ENCODE measurements at places on chromosomes 7 and 10. TPM values are rescaled to one million over a fixed set of nuclear protein-coding genes. Genes with fewer than 3 reads are reported as not detected.

The SLC13A1 gene
- polyA plus RNA-seq = 18.8 TPM

GRCh38 chr10:33478675-33479125 lies 144.2 kb upstream of the NRP1 start:
- DNase-seq = no peak

GRCh38 chr10:12186323-12186722 lies 9.4 kb downstream of the NUDT5 start:
- no peak for DNase-seq

The ZNF804B gene
- polyA plus RNA-seq = 0.35 TPM

The HOXA1 gene
- 2.3 TPM for polyA plus RNA-seq

GRCh38 chr7:88692493-88692892 lies 67.0 kb upstream of the ZNF804B start:
- DNase-seq = no peak

GRCh38 chr10:27341001-27341400 lies 100.4 kb upstream of the ACBD5 start:
- no peak for DNase-seq

The KAZALD1 gene
- 9.7 TPM for polyA plus RNA-seq

The GPER1 gene
- 6.4 TPM for polyA plus RNA-seq

DNA sequence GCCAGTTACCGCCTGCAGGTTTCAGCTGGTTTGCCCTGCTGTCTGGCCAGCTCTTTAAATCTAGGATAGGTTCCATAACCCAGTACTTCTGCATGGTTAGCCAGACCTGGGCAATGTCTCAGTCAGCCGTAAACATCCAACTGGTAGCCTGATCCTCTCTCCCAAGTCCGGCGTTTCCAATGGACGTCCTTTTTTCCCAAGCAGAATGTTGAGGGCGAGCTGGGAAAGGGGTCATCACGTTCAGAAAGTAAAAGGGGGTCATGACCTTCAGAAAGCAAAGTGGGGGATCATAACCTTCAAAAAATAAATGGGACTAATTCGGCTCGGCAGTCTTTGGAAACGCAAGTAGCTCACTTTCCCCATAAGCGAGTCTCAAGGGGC lies 430 bp downstream of the PON3 start:
- DNase-seq = no peak

The TUBB8 gene
- polyA plus RNA-seq = 0.71 TPM

DNA sequence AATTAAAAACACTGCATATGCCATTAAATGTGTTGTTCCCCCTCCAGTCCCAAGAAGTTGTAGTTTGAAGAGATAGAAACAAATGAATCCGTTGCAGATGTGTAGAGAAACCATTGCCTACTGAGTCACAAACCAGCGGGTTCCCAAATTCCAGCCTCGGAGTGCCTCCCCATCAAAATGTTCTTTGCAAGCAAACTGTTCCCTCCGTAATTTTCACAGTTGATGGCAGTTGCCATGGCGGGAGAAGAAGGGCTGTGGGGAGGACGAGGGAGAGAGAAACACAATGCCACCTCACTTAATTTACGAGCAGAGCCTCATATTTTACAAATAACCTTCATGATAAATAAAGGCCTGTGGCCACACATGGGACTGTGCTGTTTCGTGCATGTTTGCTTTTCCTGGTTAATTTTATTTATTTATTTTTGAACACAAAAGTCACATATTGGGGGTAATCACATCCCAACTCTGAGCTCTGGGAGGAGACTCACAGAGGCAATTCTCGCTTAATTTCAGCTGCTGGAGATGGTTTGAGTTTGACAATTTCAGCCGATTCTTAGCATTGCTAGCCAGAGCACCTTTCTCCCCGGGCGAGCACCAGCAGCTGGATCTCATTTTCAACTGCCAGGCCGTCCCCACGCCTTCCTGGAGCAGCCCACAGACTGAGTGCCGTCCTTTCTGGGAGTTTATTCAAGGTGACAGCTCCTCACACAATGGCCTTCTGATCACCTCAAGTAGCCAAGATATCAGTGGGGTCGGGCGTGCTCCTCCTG lies 1084.2 kb downstream of the KCNMA1 start:
- no peak for DNase-seq

DNA sequence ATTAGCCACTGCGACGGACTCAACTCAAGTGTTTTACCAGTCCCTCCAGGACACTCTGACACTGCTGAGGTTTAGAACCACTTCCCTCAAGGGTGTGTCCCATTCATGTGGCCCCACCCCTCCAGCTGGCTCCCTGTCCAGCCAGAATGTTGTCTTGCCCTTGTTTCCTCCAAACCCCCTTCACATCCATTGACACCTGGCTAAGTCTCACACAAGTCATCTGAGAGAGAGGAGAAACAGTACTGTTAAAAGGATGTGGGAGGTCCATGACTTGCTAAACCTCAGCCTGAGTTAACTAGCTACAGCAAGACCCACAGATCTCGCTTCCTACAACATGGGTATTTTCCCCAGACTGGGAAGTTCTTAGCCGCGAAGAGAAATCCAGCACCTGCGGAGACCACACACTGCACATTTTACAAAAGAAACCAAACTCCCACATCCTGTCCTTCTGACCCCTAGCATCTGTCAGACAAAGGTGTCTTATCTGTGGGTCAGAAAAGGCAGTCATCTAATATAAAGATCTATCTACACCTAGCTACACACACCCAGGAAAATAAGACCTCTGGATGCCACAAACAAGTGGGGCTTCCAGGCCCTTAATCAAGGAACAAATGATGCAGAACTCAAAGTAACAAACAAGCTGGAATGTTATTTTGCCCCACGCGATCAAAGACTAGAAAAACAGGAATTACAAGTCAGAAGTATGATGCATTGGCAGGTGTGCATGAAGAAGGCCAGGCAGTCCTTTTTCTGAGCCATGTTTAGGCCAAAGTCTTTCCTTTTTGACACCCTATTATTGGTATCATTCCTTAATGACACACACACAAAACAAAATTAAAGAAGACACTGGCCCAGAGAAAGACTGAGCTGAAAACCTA lies 13.9 kb downstream of the OSBPL3 start:
- DNase-seq = no peak

The ACTR3C gene
- 7.6 TPM for polyA plus RNA-seq

DNA sequence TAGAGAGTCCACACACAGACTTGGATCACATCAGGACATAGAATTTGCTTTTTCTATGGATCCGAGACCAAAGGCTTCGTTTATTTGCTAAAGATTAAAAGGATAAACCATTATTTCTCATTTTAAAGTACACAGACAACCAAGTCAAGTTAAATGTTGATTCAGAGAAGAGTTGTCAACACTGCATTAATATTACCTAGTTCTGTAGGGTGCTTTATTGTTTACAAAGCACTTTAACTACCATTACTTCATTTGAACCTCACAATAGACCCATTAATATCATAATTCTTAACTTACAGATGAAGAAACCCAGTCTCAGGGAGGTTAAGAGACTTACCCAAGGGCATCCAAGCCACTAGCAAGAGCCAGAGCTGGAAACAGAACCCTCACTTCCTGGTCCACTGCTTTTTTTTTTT lies 43.2 kb upstream of the GSAP start:
- DNase-seq = no peak

DNA sequence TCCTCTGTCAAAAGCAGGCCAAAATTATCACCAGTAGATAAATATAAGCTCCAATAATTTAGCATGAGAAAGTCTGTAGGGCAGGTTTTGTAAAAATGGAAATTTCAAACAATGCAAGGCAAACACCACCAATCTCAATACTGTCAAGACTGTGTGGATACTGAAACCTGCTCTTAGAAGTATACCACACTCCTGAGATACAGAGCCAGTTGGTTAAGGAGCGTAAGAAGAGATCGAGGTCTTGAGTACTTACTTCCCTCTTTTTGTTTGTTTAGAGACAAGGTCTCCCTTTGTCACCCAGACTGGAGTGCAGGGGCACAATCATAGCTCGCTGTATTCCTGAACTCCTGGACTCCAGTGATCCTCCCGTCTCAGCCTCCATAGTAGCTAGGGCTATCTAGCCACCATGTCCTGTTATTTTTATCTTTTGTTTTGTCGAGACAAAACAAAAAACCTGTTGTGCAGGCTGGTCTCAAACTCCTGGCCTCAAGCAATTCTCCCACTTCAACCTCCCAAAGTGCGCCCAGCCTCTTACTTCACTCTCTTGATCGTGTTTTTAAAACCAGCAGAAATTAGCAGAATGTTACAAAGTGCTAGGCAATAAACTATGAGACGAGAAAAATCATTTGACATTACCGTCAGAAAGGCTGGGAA lies 205.7 kb downstream of the PARD3 start:
- no peak for DNase-seq

The TAS2R4 gene
- polyA plus RNA-seq = 1.6 TPM

The VWA2 gene
- polyA plus RNA-seq = 1.9 TPM

DNA sequence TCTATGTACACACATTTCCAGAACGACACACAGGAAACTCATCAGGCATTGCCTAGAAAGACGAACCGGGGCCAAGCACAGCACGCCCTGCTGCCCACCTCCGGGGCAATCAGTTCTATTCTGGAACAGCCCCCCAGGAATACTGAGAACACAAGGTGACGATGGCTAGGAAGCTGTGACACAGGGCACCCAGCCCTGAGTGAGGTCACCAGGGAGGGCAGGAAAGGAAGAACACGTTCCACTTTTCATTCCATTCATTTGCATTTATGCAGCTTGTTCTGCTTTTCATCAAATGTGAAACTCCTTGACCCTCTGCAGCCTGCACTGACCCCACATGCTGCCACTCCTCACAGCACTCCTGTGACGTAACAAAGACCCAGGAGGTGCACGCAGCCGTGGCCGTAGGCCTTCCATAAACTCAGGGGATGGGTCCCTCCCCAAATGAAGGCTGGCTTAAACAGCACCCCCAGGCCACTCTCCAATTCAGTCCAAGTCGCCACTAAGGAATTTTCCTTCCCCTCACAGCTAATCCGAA lies 28.9 kb downstream of the MAD1L1 start:
- no peak for DNase-seq

GRCh38 chr10:90741926-90742565 lies 115.8 kb downstream of the HTR7 start:
- no peak for DNase-seq

DNA sequence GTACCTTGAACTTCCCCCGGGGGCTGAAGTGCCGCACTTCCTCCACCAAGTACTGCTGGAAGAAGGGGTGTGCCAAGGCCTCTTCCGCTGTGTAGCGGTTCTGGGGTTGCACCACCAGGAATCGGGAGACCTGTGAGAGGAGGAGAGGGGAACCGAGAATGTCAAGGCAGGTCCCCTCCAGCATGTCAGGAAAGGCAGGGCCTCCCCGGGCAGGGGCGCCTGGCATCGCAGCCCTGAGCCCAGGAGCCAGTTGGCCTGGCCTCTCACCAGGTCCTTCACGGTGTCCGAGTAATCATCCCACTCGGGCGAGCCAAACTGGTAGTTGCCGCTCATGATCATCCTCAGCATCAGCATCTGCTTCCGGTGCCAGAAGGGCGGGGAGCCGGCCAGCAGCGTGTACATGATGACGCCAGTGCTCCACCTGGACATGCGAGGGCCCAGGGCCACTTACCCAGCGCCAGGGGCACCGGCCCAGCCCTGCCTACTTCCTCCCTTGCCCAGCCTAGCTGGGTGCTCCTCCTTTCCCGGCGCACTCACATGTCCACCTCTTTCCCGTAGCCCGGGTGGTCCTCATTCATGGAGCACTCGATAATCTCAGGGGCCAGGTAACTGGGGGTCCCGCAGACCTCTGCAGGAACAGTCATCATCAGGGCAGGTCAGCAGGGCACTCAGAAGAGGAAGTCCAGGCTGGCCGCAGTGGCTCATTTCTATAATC lies 11.0 kb downstream of the PHKG1 start:
- DNase-seq = no peak

- DNase-seq = no peak
Observed at GRCh38 chr10:5744849-5745248, 60.2 kb downstream of the TASOR2 start.

- DNase-seq = no peak
Observed at GRCh38 chr7:50618281-50618680, 53.1 kb upstream of the DDC start.

GRCh38 chr10:35573796-35574195 lies 31.3 kb upstream of the GJD4 start:
- DNase-seq = no peak

- no peak for DNase-seq
Observed at GRCh38 chr7:33719059-33719581, 186.2 kb upstream of the BMPER start.

DNA sequence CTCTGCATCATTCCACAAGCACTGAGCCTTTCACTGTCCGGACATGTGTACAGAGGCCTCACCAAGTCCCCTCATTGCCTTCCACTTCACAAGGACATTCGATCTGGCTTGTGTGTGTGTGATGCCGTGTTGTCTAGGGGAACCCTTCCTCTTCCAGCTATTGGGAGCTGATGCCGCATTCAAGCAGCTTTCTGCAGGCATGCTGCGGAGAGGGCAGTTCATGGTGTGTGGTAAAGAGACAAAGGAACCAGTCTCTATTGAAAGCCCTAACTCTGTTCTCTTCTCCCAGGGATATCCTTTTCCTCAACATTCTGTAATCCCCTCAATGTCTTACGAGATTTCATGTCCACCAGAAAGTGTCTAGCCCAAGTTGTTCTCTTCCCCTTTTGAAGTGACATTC lies 141.6 kb downstream of the ALOX5 start:
- DNase-seq = no peak

DNA sequence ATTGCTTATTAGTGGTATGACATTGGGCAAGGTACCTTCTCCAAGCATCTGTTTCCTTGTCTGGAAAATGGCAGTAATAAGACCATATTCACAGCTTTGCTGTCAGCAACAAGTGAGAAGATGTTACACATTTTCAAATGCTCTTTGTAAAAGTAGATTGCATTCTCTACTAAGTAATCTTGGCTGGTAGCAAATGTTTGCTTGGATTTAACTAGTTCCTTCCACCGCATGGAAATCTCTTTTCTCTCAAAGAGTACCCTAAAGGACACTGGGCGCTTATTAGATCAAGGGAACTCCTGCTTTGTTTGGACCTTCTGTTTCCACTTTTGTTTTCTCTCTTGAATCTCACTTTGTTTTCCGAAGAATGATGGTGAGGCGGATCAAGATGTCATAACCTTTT lies 185.2 kb upstream of the BMPER start:
- no peak for DNase-seq

- DNase-seq = no peak
Observed at GRCh38 chr10:118054383-118054782, 7.6 kb upstream of the RAB11FIP2 start.

The TRA2A gene
- 171 TPM for polyA plus RNA-seq

DNA sequence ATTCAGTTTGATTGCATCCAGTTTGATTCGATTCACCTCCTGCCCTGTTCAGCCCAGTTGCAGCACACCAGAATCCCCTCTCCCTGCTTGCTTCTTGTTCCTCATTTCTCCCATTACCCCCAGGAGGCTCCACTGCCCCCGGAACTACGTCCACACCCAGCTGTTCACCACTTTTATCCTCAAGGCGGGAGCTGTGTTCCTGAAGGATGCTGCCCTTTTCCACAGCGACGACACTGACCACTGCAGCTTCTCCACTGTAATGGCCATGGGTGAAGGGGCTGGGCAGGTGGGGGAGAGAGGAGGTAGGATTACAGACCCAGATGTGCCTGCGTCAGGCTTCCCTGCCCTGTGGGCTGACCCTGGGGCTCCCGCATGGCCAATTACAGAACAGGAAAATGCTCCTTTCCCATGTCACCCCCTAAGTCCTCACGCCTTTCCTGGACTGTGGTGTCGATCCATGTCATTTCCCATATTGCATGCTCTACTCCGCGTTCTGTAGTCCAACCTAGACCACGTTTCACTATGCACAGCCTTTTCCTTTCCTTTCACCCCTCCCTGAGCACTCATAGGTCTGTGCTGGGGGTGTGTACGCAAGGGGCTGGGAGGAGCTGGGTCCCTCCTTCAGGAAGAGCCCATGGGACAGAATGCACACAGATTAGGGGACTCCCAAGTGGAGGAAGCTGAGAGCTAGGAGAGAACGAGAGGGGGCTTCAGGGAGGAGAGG lies 8.2 kb downstream of the GHRHR start:
- no peak for DNase-seq
